ENCODE measurements at places on chromosomes 6 and 20.

GRCh38 chr20:16072220-16072619, 501.0 kb downstream of the KIF16B start:
- no peak for DNase-seq

DNA sequence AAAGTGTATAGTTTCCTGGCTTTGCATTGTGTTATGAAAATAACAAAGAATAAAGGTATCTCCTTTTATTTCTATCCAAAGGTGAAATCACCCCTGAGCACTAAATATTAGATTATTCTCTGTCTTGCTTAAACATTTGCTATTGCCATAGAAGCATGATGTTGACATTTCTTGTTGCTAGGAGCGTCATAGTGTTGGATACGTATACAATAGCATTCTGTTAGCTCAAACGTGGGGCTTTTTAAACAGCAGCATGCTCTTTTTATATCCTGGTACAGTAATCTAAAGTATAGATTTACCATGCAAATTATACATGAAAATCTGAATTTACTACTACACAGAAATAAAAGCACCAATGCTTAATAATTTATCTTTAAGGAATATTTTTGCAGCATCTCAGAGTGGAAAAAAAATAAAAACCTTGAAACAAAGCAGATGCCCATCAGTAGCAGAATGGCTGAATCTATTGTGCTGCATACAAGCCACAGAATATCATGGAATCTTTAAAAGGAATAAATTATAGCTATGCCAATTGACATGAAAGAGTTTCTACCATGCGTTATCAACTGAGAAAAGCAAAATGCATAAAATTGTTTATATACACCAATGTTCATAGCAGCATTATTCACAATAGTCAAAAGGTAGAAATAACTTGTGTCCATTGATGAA, 9.6 kb upstream of the HSF2 start:
- DNase-seq, result no peak

DNA sequence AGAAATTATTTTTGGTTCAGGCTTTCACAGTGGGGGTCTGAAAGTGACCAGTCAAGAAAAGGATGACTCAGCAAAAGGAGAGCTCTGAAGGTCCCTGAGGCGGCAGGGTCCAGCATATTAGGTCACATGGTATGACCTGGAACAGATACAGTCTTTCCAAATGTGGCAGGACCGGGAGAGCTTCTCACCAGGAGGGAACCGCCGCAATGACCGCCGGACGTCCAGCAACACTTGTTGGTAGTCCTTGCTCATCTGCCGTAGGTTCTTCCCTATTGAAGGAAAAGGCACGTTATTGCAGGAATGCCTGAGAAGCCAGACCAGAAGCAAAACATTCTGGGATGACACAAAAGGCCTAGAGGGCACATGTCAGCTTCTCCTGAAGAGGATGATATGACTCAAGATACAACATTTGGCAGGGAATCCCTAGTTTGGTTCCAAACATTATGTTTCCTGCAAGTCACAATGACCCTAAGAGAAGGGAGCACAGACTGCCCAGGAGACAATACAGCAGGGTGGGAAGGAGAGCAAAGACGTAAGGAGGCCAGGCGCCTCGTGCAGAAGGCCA, 17.4 kb downstream of the TBC1D20 start:
- DNase-seq, result no peak

DNA sequence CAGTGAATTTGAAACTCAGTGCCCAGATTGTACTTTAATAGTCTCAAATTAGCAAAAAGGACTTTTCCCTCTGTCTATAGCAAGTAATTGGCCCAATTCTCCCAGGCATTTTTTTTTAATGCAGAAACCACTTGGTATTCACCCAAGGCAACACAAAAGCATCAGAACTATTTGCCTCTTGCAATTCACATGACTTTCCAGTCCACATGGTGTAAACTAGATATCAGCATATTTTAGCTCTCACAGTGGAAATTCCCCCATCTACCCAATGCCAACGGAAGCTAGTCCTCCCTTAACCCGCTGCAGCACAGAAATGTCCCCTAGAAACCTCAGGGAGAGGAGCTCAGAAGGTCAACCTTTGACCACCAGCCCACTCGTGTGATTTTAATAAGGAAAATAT, 103.4 kb upstream of the CDYL start:
- no peak for DNase-seq

DNA sequence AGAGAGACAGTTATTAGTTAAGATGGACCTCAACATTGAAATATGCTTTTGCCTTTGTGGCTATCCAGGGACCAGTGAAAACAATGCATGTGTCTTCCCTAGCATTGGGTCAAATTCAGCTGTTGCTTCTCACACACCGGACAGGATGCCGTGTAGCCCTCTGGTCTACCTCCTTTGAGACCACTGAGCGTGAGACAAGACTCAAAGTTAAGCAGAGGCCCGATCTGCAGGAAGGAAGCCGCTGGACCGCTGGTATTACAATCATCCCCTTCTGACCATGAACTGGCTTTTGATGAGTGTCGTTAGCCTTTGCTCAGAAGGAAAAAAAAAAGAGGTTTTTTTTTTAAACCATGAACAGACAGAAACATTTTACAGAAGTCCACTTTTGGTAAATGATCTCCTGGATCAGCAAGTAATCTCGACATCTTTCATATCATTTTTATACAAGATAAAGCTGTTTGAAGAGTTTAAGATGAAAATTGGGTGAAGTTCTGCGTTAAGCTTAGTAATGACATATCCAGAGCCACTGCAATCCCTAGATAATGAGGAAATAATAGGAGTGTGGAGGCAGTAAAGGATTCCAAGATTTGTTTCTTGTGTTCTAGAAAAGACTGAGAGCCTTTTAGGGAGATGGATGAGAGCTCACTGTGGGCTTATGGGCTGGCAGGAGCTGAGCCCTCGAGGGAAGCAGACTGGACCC, 622.8 kb downstream of the QKI start:
- DNase-seq, result no peak

- DNase-seq, result no peak
These were observed 236.8 kb upstream of the MARCKS start for GRCh38 chr6:113620386-113620785.

DNA sequence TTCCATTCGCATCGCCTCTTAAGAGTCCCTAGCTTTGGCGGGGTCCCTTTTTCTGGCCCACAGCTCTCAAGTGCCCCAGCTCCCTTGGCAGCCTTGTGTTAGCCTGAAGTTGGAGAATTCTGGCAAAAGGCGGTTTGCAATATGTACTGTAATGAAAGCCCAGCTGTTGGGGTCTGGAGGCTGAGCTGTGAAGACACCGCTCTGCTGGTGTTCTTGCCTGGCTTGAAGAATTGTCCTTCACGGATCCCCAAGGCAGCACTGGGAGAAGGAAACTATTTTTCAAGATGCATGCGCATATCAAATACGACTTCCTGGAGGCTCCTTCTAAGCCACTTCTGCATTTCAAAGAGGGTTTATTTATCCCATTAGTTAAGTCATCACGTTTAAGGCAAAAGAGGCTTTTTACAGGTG, 21.4 kb upstream of the CITED2 start:
- no peak for DNase-seq

GRCh38 chr20:588932-589672, 21.0 kb downstream of the TCF15 start:
- no peak for DNase-seq

- no peak for DNase-seq
These were observed 236.3 kb upstream of the ZNF217 start for GRCh38 chr20:53829724-53830521.

GRCh38 chr6:134690048-134690447, 259.9 kb downstream of the ALDH8A1 start:
- DNase-seq, result no peak

DNA sequence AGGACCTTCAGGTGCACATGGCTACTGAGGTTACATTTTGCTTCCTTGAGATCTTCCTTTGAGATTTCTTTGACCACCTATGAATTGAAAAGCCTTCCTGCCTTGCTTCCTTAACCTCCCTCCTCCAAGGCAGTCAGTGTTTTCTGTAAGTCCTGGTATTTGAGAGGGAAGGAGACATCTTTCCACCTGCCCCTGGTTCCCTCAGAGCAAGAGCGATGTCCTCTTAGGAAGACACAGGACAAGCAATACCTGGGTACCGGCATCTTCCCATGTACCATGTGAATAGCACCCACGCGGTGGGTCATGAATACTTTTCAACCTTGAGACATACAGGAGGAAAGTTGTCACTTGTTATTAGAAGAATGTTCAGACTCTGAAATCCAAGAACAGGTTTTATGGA, 37.1 kb downstream of the GINS1 start:
- DNase-seq, result no peak

- no peak for DNase-seq
These were observed 60.5 kb downstream of the FNDC1 start for GRCh38 chr6:159229651-159230051.

GRCh38 chr20:843912-844311, 10.4 kb downstream of the FAM110A start:
- no peak for DNase-seq

GRCh38 chr20:2706688-2707352, 14.2 kb downstream of the EBF4 start:
- no peak for DNase-seq

GRCh38 chr20:57034001-57034400, 232.4 kb downstream of the BMP7 start:
- no peak for DNase-seq

DNA sequence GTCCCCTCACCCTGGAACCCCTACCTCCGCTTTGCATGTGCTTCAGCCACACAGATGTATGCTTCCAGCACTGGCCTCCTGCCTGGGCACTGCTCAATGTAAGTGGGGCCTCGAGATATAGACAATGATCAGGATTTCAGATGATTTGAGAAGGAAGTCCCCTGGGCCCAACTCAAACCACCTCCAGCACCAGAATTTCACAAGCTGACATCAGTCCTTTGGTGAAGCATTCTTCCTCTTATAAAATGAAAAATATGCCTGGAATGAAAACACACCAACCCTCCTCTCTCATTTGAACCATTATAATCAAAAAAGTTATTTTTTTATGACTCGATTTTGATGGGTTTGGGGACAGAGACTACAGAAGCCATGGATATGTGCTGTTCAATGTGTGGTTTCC, 48.5 kb downstream of the BTBD3 start:
- no peak for DNase-seq

GRCh38 chr20:41437836-41438235, 71.2 kb upstream of the EMILIN3 start:
- no peak for DNase-seq

GRCh38 chr20:24376311-24377099, 92.9 kb upstream of the SYNDIG1 start:
- no peak for DNase-seq

DNA sequence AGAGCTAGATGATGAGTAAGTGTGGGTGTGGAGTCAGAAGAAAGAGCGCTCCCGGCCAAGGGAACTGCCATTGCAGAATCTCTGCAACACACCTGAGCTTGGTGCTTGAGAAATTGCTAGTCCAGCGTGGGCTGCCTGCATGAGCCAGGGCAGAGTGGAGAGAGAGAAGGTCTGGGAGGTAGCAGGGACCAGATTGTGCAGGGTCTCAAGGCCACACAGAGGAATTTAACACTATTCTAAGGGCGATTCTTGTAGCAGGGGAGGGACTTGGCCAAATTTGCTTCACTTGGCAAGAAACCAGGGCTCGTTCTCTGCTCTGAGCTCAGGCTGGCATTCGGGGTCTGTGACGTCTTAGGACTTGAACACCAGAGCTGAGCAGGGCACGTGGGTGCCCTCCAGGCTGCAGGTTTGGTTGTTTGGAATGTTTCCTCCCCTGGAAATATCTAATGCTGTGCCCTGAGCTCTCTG, 53.5 kb downstream of the BCAS4 start:
- DNase-seq, result no peak

DNA sequence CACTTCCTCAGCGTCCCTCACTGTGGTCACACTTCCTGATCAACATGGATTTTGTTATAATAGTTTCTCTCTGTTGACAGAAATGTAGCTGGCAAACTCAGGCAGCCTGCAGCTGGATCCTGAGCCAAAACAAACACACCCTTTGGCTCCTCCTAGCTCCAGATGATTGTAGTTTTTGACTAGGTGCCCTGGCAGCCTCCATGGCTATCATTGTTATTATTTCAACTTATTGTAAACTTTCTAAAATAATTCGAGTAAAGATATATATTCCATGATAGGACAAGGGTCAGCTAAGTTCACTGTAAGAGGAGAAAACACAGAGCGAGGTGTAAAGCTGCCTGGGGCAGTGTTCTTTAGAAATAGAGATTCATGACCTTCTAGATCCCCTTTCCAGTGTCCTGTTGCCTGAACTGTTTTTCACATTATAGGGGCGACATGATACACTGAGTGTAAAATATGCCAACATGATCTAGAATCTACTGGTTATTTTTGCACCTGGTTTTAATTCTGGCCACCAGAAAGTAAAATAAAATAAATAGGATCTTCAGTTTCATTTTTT, 98.2 kb upstream of the HDGFL1 start:
- DNase-seq, result no peak

Measured in D721Med (cell line).